ENCODE measurements at places on chromosomes 6 and 20.
A peak's percentile ranks its signal among the peaks of the same experiment; 100 is the strongest.

GRCh38 chr6:80227545-80228105 lies 121.2 kb downstream of the BCKDHB start:
- no peak for DNase-seq

DNA sequence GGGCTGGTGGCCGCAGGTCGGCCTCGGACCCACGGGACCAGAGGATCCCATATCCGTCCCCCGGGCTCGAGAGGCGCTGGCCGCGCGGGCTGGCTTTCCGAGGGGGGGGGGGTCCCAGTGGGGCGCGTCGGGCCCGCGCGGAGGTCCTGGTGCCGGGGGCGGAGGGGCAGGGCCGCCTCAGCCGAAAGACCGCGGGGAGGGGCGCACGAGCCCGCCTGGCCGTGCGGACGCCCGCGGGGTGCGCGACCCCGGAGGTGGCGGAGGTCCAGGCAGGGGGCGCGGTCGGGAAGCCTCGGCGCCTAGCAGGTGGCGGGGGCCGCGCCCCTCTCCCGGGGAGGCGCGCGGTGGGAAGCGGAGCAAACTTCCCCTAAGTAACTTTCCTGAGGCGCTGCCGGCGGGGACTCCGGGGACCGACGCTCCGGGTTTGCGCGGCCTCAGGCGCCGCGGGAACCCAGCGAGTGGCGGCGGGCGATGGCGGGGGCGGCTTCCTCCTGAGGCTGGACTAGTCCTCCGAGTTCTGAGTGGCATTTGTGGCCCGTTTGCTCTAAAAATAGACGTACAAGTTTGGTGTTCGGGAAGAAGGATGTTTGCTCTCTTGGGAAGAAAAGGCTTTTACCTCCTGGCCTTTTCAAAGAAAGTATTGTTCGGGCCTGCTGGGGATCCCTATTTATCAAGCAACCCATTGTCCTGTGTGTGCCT lies 26.5 kb upstream of the BTBD3 start:
- DNase-seq = peak; percentile 2

DNA sequence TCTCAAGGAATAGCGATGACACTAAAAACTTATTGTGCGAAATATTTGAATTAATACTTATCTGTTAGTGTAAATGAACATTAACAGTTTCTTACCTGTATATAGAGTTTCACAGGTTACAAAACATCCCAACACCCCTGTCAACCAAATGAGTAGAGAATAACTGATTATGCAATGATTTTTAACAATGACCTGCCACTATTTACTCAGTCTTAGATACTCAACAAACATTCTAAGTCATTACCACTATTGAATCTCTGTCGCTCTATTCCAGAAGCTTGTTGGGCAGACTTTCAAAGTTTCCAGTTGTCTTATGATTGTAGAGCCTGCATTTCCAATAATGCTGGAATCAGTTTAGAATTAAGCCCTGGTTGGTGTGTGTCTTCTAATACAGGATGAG lies 85.5 kb downstream of the RNF182 start:
- DNase-seq = no peak

GRCh38 chr6:151553416-151554165 lies 59.8 kb downstream of the CCDC170 start:
- no peak for DNase-seq

- no peak for DNase-seq
These were observed 146.6 kb upstream of the BMP5 start for GRCh38 chr6:56021943-56022342.

- no peak for DNase-seq
These were observed 97.2 kb downstream of the TMEM242 start for GRCh38 chr6:157226026-157226625.

DNA sequence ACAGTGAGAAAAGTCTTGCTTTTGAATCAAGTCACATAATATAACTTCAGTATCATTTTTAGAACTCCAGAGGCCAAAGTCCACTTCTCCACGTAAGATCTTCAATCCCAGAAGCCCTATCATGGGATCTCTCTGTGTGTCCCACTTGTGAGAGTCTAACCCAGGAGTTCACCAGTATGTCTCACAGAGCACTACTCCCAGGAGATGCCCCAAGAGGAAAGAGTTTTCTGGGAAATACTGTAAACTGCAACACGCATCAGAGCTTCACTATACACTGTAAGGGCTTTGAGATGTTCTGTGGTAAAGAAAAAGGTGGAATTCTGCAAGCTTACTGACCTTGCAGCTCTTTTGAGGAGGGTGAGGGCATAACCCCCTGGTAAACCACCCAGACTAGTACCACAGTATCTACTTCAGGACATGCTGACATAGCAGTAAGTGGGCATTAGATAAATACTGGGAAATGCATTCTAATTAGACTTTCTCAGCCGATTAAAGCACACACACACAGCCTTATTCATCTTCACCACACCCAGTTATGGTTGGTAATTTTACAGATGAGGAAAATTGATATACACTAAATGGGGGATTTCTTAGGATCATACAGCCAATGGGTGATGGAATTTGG lies 12.3 kb downstream of the DCBLD1 start:
- DNase-seq = no peak

DNA sequence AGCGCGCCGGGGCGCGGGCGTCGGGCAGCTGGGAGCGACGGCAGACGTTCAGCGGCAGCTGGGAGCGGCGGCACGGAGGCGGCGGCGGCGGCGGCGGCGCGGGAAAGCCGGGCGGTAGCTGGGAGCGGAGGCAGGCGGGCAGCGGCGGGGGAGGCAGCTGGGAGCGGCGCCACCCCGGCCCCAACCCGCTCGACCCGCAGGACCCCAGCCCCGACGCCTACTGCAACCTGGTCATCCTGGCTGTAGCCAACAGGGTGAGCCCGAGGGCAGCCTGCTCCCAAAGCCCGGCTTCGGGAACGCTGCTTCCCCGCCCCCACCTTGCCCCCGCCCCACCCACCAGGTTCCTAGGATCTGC lies 8.9 kb downstream of the CCM2L start:
- DNase-seq = no peak

- no peak for DNase-seq
These were observed 148.3 kb upstream of the PROKR2 start for GRCh38 chr20:5464901-5465603.

DNA sequence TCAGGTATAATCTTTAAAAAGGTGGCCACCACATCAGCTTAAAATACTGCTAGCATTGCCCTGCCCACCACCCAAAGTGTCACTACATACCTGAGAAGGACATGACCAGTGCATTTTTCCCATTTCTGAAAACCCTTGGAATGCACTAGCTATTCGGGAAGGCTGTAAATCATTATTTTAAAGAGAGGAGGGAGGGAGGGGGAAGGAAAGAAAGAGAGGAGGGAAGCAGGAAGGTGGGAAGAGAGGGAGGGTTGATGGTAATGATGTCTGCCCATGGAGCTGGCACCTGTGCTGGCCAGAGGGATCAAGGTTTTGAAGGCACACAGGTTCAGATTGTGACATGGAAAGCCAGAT lies 32.4 kb downstream of the VAPB start:
- no peak for DNase-seq

DNA sequence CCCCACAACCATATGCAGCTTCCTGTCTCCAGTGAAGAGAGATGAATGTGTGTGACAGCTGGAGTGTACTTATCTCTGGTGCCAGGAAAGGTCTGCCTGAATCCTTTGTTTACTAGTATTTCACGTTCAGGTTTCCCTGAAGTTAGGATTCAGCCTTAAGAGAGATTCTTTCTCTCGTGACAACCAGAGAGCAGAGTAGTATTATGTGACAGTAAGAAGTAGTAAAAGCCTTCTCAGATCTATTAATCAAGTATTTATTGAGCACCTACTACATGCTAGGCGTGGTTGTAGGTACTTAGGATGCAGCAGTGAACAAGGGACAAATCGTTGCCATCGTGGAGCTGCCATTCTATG lies 949 bp downstream of the KIFC1 start:
- no peak for DNase-seq

GRCh38 chr6:105616521-105616920 lies 213.6 kb upstream of the PREP start:
- DNase-seq = no peak

DNA sequence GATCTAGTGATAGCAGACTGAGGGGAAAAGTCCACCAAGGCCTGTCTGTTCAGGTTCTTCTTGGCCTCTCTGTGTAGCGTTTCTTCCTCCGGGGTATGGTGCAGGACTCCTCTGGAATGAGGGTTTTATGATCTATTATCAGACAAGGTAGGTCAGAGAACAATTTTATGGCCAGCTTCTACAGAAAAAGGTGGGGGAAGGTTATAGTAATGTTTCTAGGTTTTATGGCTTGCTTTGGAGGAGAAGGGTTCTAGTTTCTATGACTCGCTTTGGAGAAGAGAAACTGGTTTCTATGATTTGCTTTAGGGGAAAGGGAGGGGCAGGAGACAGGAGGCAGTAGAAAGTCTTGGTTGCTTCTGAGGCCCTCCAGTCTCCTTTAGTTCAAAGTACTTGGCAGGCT lies 144.8 kb upstream of the LAMA2 start:
- no peak for DNase-seq
